ENCODE measurements at places on chromosomes 5 and 9.

DNA sequence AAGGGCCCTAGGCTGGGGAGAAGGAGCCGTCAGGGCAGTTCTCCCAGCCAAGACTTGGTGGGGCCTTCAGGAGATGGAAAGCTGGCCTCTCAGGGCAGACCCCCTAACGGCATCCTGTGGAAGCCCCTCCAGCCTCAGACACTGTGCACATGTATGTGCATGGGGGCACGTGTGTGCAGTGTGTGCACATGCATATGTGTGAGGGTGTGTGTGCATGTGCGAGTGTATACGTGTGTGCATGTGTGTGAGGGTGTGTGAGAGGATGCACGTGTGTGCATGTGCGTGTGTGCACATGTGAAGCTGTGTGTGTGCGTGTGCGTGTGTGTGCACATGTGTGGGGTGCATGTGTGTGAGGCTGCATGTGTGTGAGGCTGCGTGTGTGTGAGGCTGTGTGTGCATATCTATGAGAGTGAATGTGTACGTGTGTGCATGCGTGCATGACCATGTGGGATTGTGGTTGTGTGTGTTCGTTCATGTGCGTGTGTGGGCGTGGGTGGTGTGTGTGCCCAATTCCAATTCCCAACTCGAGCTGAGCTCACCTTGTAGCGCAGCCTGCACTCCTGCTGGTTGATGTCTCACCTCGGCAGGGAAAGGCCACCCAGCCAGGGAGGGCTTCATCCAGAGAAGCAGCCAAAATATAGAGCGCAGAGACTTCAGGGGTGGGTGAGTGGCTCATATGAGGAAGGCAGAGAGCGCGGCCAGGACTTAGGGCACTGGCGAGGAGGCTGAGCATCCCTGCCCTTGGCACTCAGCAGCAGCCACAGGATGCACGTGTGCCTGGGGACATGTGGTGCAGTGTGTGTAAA lies 142.7 kb upstream of the PPP1R26 start:
- DNase-seq: no peak

DNA sequence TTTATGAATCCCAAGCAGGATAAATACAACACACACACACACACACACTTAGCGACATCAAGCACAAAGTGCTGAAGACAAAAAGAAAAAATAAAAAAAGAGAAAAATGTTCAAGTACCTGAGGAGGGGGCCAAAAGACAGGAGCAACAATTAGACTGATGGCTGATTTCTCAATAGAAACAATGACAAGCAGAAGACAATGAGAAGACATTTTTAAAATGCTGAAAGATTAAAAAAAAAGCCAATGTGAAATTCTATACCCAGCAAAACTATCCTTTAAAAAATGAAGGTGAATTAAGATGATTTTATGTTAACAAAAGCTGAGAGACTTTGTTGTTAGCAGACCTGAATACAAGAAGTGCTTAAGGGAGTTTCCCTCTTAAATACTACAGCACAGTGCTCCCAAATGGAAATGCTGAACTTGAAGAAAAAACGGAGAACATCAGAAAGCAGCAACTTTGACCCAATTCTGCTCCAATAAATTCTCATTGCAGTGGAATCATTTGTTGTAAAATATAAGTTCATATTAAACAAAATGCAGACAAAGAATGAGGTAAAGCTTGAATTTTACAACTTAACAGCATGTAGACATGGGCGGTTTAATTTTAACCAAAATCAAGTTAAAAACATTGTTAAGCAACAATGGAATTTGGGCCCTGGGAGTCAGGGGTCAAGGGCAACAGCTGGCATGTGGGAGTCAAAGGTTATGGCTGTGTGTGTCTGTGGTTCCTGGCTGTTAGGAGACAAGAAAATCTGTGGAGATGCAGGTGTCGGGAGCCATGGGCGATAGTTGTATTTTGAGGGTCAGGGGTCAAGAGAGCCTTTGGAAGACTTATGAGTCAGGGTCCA lies 776 bp upstream of the RANBP17 start:
- DNase-seq: no peak

- no peak for DNase-seq
Measured at GRCh38 chr9:137309368-137310188, 7.5 kb upstream of the NRARP start.

DNA sequence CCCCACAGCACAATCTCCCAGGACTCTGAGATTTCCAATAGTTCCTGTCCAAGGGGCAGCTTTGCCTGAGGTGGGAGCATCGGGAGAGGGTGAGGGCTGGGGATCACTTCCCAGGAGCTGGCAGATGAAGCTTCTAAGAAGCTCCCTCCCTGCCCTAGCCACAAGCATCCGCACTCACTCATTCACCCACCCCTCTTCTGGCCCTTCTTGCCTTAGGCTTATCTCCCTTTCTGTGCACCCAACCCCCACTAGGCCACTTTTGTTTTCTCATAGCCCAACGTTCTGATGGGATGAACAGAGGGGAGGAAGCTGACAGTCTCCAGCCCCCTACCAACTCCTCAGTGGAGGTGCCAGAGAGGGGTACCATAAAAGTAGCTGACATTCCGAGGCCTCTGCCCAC lies 3.7 kb upstream of the PCDH1 start:
- no peak for DNase-seq
